Activated T-helper 1 cell treated with anti-CD3 and anti-CD28 coated beads, Interleukin-12 subunit alpha, Interleukin-12 subunit beta, Interleukin-2, Interleukin-4 antibody, amounts not matched to agents 30 ng/mL and 10 ng/mL and 1 ng/mL, durations not matched to agents 14 hours and 24 hours and 36 hours (primary cell): ENCODE measurements at places on chromosomes 7 and 10.

DNA sequence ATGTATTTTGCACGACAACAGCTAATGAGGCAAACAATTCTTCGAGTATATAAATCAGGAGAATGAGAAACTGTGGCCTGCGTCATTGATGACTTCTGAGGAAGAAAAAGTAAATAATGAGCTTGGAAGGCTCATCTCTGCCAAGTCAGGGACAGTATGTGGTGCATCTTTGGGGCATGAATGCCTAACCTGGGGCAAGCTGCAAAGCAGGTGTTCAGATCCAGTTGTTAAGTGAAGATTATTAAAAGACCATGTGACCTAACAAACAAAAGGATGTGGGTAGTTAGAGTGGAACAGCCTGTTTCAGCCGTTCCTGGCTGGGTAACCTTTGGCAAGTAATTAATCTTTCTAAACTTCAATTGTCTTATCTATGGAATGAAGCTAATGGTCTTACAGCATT, 93.0 kb downstream of the LYZL2 start:
- no peak for DNase-seq

DNA sequence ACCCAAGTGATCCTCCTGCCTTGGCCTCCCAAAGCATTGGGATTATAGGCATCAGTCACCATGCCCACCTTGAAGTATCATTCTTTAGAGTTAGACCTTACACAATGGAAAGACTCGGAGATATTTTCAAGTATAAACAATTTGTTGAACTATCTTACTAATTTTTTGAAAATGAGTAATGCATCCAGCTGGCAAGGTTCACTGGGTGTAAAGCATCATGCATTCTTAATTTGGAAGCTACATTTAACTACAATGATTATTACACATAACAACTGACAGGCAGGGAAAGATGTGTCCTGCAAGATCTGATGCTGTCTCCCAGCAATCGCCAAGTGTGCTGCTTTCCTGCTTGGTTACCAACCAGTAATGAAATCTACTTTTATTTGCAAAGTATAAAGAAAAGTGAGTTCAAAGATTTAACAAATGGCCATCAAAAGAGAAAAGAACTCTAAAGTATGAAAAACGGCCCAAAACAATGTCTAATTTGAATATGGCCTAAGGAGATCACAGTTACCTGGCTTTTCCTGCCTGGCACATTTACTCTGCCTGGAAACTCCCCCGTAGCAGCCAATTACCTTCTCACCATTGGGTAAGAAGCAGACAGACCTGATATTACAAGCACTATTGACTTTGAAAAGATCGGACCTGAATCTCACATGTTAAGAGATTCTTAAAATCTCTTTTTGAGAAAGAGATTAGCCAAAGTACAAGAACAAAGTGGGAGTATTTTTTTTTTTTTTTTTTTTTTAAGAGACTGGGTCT, 59.3 kb upstream of the NMT2 start:
- DNase-seq = no peak

GRCh38 chr10:128103229-128103714, 23.0 kb downstream of the MKI67 start:
- no peak for DNase-seq

DNA sequence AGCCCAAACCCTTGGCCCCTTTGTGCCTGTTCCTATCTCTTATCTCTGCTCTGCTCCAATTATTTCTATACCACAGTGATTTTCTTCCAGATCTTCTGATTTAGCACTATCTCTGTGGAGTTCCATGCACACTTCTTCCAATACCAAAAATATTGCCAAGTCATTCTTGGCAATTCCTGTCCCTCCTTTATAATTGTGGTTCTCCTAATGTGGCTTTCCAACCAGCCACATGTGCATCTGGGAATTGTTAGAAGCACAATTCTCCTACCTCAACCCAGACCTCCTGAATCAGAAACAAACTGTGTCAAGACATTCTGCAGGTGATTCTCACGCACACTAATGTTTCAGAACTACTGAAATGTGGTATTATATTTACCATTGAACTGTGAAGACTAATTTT, 447.8 kb upstream of the IGFBP3 start:
- no peak for DNase-seq

DNA sequence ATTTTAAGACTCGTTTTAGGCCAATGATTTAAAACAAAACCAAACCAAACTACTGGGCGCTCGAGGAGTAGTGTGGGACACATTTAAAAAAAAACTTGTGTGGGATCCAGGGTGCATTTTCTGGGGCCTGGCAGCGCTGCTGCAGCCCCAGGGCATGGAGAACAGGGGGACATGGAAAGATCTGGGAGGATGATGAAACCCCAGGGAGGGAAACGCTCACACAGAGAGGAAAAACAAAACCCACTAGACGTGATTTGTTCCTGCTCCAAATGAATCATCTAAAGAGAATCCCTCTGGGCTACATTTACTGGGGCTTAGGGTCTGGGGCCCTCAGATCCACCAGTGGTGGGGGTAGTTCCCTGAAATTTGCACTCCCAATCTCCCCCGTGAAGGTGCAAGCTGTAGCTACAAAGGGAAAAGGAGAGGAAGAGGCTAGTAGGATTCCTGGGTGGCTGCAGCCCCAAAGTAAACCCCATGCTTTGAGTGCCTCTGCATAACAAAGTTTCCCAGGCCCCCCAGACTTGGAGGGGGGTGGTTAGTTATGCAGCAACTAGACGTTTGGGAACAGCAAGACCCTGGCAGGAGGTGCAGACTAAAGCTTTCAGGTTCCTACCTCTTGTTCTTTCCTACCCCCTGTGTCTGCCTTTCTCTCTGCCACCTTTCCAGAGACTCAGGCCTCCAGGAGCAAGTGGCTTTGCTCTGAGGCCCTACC, 14.5 kb upstream of the HOXA13 start:
- DNase-seq = no peak
